Large intestine (tissue), 12 donors: ENCODE measurements at places on chromosomes 1 and 21. TPM values are rescaled to one million over a fixed set of nuclear protein-coding genes. Genes with fewer than 3 reads are reported as not detected.

PRAMEF18 gene
- polyA plus RNA-seq: not detected

ADAMTS5 gene
- 7.8 TPM for polyA plus RNA-seq

APCS gene
- 0.06 TPM for polyA plus RNA-seq

EIF2D gene
- 53.2 TPM for polyA plus RNA-seq

AK4 gene
- polyA plus RNA-seq: 16.5 TPM

PCBP3 gene
- polyA plus RNA-seq: 7.4 TPM

MUL1 gene
- 22.9 TPM for polyA plus RNA-seq

SLFNL1 gene
- polyA plus RNA-seq: 0.85 TPM

TPTE gene
- not detected for polyA plus RNA-seq

S100A9 gene
- polyA plus RNA-seq: 40.3 TPM

MCOLN2 gene
- 3.2 TPM for polyA plus RNA-seq

PEX11B gene
- 33.6 TPM for polyA plus RNA-seq

ACOT7 gene
- 28.8 TPM for polyA plus RNA-seq

NGF gene
- polyA plus RNA-seq: 1.4 TPM

CACNA1E gene
- 1.7 TPM for polyA plus RNA-seq

TMIGD3 gene
- polyA plus RNA-seq: 1.4 TPM

PGLYRP4 gene
- 0.31 TPM for polyA plus RNA-seq

AK5 gene
- 4.2 TPM for polyA plus RNA-seq

CYP4A11 gene
- polyA plus RNA-seq: 0.13 TPM

TACSTD2 gene
- polyA plus RNA-seq: 2.6 TPM

PPIAL4G gene
- polyA plus RNA-seq: 0.04 TPM

CD53 gene
- 19.2 TPM for polyA plus RNA-seq

KLHDC9 gene
- polyA plus RNA-seq: 5.6 TPM

LEFTY2 gene
- polyA plus RNA-seq: 0.25 TPM

MINDY1 gene
- polyA plus RNA-seq: 24.5 TPM

VCAM1 gene
- 18.7 TPM for polyA plus RNA-seq

AURKAIP1 gene
- polyA plus RNA-seq: 88.4 TPM

UBXN10 gene
- 1.4 TPM for polyA plus RNA-seq

LMOD1 gene
- polyA plus RNA-seq: 17.3 TPM

LAPTM5 gene
- polyA plus RNA-seq: 39.9 TPM
